ENCODE measurements at places on chromosomes 12 and 14. TPM values are rescaled to one million over a fixed set of nuclear protein-coding genes. Genes with fewer than 3 reads are reported as not detected.

Gene CCDC175
- not detected for total RNA-seq

Gene ZNF385A
- total RNA-seq = 34.7 TPM

Gene POTEM
- total RNA-seq = not detected

- H3K27me3 ChIP-seq = no peaks in the 10 kb centered on the region
- no peaks in the 10 kb centered on the region for H3K36me3 ChIP-seq
- no peaks in the 10 kb centered on the region for H3K4me1 ChIP-seq
- no peak overlapping the region for H3K27ac ChIP-seq
- no peak for DNase-seq
- no peak overlapping the region for H3K4me3 ChIP-seq
These were observed 290.8 kb downstream of the RPAP3 start for GRCh38 chr12:47415054-47415453.

GRCh38 chr12:68264158-68264855 is 10.9 kb upstream of the IL22 start:
- no peaks in the 10 kb centered on the region for H3K4me1 ChIP-seq
- no peak overlapping the region for H3K4me3 ChIP-seq
- no peaks in the 10 kb centered on the region for H3K36me3 ChIP-seq
- DNase-seq = no peak
- no peak overlapping the region for H3K27ac ChIP-seq
- no peaks in the 10 kb centered on the region for H3K27me3 ChIP-seq

DNA sequence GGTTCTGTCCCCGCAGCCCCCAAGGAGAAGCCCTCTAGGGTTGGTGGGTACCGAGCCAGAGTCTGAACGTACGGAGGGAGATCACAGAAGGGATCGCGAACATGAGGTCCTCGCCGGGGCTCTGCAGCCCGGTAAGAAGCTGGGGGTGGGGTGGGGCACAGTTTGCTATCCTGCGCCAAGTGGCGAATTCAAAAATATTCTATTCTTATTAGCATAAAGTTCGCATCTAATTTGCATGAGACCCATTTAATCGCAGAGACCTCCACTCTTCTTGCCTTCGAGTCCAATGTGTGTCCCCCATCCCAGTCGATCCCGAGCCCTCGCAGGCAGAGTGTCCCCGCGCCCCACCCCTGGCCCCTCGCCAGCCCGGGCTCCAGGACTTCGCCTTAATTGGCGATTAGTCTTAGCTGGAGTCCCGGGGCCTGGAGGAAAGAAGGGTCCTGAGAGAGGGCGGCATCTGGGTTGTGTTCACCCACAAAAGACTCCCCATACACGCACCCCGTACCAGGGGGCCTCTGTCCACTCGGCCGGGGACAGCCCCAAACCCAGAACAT is 604 bp upstream of the ARHGEF25 start:
- no peak overlapping the region for H3K27ac ChIP-seq
- DNase-seq = no peak
- H3K4me1 ChIP-seq = peaks cover 9% of the 10 kb centered on the region

DNA sequence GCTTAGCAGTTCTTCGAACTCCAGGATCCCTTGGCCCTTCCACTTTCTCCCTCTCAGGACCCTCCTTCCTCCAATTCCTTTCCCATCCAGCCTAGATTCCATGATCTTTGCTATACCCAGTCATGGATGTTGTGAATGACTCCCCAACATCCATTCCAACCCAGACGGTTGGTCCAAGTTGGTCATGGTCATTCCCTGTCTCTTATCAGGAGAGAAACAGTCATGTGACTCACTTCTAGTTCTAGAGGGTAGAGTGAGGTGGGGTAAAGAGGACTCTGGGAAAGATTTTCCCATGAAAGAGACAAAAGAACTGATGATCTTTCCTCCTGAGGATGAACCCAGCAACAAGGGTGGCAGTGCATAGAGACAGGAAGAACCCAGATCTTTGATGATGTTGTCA is 9.2 kb upstream of the P2RX7 start:
- no peak overlapping the region for H3K4me3 ChIP-seq
- no peak overlapping the region for H3K27ac ChIP-seq
- DNase-seq = no peak
